WTC11 (cell line): ENCODE measurements at places on chromosomes 16 and 17.

DNA sequence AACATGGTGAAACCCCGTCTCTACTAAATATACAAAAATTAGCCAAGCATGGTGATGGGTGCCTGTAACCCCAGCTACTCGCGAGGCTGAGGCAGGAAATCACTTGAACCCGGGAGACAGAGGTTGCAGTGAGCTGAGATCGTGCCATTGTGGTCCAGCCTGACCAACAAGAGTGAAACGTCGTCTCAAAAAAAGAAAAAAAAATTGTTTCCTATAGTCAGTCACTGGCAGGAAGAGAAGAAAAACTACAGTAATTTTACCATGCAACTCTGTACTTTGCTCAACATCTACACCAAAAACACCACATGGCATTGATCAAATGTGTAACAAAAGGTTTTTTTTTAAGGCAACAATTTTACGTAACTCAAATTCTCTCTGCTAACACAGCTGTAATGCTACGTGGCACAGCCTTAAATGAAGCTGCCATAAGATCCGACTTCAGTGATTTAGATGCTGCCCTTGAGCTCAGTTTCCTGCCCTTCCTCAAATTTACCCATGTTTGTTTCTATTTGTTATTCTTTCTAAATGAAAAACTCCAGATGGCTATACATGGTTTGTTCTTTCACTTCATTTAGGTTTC is 40.2 kb downstream of the CNOT1 start:
- DNase-seq = no peak

- no peak for DNase-seq
These were observed 314.2 kb downstream of the CPPED1 start for GRCh38 chr16:12489357-12489990.

GRCh38 chr17:68441070-68441770 is 16.1 kb downstream of the WIPI1 start:
- DNase-seq = no peak

- no peak for DNase-seq
These were observed 34.1 kb downstream of the NQO1 start for GRCh38 chr16:69691980-69692911.

DNA sequence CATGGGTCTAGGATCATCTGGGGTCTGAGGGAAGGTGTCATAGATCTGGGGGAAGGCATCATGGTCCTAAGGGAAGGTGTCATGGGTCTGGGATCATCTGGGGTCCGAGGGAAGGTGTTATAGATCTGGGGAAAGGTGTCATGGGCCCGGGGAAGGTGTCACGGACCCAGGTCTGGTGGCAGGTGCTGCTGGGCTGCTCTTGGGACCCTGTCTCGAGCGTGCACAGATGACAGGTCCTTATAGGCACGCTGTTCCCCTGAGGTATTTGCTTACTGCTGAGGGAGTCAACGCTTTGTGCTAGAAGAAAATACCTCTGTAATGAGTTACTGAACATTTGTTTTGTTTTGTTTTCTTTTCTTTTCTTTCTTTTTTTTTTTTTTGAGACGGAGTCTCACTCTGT is 1.4 kb downstream of the RAB40C start:
- DNase-seq = no peak

DNA sequence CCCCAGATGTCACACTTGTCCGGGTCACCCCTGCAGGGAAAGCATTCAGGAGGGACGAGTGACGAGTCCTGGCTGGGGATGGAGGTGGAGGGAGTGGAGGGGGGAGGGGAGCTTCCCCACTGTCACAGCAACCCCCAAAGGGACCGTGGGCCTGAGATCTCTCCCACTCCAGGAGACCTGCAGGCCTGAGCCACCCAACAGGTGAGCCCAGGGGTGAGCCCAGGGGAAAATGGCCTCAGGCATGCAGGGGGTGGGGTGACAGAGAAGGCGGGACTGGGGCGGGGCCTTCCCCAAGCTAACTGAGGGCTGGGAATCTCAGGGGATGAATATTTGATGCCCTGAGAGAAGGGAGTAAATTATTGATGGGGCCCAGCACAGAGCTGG is 2.4 kb downstream of the USH1G start:
- no peak for DNase-seq

- no peak for DNase-seq
These were observed 467.0 kb upstream of the C16orf82 start for GRCh38 chr16:26599785-26600104.

- no peak for DNase-seq
These were observed 101.2 kb downstream of the FTO start for GRCh38 chr16:53805113-53805512.

GRCh38 chr16:28324235-28324886 is 32.0 kb downstream of the SBK1 start:
- DNase-seq = no peak

GRCh38 chr16:52466994-52467393 is 79.9 kb downstream of the TOX3 start:
- DNase-seq = no peak

- DNase-seq = no peak
These were observed 39.5 kb downstream of the MRM1 start for GRCh38 chr17:36640836-36641235.
